ENCODE measurements at places on chromosomes 5 and 9.
A peak's percentile ranks its signal among the peaks of the same experiment; 100 is the strongest.

GRCh38 chr5:38534156-38534453 is 22.3 kb downstream of the LIFR start:
- DNase-seq = no peak

- no peak for DNase-seq
Measured at GRCh38 chr9:17847908-17848307, 269.0 kb downstream of the SH3GL2 start.

GRCh38 chr5:154308443-154309370 is 118.2 kb downstream of the GALNT10 start:
- DNase-seq = no peak

- DNase-seq = no peak
Measured at GRCh38 chr9:17744786-17745185, 165.9 kb downstream of the SH3GL2 start.

DNA sequence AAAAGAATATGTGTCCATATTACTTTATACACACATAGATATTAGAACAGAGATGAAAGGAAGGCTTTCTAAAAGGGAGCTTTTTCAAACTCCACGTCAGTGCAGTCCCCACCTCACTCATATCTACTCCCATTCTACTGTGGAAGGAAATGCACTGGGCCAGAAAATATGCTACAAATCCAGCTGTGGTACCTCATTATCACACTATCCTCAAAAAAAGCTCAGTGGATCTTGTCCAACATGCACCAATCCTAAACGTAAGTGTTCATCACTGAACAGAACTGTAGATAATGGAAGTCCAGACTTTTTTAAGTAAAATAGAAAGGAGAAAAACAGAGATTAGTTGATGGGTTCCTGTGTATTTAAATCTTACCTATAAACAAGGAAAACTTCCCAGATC is 27.9 kb downstream of the TRPM6 start:
- DNase-seq = no peak

GRCh38 chr5:34811706-34812105 is 27.3 kb upstream of the TTC23L start:
- no peak for DNase-seq

- DNase-seq = no peak
Measured at GRCh38 chr5:116939641-116940040, 365.0 kb upstream of the SEMA6A start.

GRCh38 chr5:53882676-53883031 is 322.2 kb downstream of the NDUFS4 start:
- no peak for DNase-seq

GRCh38 chr9:3246241-3246640 is 279.6 kb downstream of the RFX3 start:
- no peak for DNase-seq

DNA sequence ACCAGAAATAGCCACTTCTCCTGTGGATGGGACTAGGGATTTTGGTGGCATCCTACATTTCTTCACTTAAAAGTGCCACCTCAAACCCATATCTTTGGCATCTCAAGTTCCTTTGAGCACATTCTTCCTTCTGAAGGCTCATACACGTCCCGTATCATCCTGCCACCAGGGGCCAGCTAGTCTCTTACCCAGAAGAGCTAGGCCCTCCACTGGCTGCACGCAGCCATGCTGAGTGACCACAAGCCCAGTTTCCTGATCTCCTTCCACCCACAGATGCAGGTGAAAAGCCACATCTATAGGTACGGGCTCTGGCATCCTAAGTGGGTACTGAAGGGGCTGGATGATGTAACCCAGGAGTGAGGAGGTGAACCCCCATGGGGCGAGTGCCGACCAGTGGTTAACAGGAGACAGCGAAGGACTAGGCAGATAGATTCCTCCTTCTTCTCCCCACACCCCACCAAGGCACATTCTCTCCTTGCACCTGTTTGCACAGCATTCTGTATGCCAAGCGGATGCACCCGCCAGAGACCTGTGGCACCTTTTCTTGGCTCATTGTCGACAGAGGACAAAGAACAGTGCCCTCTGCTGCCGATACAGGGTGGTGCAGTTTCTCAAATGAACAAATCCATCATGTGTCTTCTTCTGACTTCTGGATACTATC is 14.4 kb upstream of the SCGB3A1 start:
- peak; percentile 17 for DNase-seq

DNA sequence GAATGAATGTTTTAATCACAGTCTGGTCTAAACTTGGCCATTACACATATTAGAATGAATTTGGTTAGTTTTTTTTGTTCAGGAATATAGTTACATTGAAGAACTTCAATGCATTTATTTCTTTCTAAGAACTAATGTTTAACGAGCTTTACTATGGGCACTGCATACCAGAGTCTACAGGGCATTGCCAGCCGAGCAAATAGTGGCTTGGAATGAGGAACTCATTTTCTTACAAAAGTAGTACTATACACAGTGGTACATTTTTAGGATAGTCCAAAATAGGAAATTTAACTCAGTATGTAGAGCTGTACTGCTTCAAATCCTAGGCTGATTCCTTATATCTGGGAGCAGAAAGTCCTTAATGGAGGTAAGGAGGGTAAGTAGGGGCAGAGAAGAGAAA is 155.4 kb downstream of the CARTPT start:
- no peak for DNase-seq

DNA sequence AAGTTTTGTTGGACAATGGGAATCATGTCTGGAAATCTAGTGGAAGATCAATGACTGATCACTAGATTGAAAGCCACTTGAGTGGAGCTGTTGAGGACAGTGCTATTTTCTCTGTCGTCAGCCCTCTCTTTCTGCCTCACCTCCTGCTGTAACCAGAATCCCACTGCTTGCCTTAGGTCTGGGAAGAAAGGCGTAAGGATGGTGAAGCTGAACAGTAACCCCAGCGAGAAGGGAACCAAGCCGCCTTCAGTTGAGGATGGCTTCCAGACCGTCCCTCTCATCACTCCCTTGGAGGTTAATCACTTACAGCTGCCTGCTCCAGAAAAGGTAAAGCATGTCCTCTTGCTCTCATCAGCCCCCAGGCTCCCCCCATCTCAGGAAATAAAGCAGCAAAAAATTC is 1.1 kb downstream of the NSG2 start:
- no peak for DNase-seq

DNA sequence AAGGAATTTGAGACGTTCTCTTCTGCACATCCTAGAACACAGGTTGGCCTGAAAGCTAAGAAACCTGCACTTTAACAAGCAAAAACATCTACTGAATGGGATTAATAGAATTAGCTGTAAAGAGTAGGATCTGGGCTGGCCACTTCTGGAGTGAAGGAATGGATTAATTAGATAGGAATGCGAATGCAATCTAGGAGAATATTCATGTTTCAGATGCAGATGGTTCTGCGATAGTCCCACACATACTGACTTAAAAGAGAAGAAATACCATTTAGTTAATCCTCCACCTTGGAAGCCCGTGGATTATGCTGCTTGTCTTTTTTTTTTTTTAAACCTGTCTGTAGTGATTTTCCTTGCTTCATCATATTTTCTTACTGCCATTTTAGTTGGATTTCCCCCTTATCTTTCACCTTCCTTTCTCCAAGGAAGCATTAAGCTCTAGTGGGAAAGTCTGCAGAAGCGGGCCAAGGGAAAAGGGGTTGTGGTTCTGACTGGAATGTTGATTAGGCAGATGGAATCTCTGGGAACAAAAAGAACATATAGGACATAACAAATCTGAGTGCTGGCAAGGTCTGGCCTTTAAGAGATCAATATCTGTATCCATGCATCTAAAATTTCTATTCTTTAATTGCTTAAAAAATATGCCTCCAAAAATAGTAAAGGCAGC is 152.4 kb downstream of the ALDH1A1 start:
- no peak for DNase-seq

GRCh38 chr5:87412630-87413342 is at the start of gene CCNH:
TSS of gene CCNH (minus strand) at chr5:87412930. CDS start at chr5:87412794, 136 bp downstream.
- DNase-seq = peak; percentile 93

Measured in activated T-helper 1 cell treated with Interleukin-2 at 50 U/mL for 16 hours (primary cell).